ENCODE measurements at places on chromosomes 5 and 9.

GRCh38 chr9:133844398-133844784 is 106.2 kb upstream of the SARDH start:
- no peak for DNase-seq

DNA sequence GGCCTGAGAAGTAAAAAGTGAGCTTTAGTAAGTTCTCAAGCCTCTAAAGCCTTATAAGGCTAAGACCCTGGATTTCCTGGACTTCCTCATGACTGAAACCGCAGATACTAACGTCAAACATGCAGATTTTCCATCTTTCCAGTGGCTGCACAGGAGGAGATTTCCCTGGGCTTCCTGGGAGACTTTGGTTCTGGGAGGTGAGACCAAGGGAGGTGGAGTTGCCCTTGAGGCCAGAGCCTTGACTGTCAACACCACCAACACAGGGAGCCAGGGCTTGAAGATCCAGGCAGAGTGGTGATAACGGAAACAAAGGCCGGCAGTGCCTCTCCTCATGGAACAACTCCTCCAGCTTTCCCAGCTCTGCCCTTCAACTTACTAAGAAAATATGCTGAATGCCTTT is 144.7 kb upstream of the LRRTM2 start:
- no peak for DNase-seq

DNA sequence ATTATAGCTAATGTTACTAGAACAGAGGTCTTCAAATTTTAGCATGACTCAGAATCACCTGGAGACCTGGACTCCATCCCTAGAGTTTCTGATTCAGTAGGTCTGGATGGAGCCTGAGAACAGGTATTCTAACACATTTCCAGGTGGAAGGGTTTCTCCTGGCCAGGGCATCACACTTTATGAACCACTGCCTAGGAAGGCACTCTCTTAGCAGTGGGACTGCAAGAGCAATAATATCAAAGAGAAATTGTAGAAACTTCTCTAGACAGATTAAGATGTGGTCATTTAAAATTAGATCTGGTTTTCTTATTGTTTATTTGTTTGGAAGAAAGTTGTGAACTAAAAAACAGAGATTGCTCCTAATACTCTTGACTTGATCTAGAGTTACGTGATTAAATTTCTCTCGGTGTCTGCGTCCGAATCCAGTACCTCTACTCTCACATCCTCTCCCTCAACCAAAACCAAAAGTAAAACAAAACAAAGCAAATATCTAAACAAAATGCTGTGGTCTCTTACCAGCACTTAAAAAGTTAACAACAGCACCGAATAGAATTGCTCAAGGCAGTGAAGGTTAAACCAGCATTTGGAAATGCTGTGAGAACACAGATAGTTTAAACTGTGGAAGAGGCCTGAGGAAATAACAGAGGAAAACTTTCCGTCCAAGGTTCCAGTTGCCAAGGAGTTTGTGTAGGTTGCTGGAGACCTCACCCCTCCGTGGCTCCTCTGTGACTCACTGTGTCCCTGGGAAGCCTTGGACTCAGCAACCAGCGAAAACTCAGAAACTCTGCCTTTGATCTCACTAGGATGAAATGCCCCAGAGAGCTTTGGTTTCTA is 193.4 kb downstream of the ARRDC3 start:
- DNase-seq: no peak

- no peak for DNase-seq
Observed at GRCh38 chr9:108094676-108094993, 605.1 kb upstream of the KLF4 start.

- no peak for DNase-seq
Observed at GRCh38 chr9:104177003-104177611, 83.0 kb downstream of the SMC2 start.

DNA sequence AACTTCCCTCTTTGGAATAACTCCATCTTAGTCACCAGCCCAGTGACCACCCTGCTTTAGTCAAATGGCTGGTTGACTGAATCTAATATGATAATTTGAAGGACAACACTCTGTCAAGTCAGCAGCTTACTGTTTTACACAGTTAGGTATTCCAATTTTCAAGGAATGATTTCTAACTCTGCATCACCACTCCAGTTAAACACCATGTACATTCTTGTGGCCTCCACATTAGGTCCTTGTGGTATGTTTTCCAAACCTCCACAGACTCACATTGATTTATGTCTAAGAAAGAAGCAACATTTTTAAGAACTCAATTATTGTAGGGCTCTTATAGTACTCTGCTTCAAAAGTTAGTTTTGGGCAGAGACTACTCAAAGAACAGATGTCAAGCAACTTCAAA is 110.7 kb downstream of the TLE1 start:
- no peak for DNase-seq

DNA sequence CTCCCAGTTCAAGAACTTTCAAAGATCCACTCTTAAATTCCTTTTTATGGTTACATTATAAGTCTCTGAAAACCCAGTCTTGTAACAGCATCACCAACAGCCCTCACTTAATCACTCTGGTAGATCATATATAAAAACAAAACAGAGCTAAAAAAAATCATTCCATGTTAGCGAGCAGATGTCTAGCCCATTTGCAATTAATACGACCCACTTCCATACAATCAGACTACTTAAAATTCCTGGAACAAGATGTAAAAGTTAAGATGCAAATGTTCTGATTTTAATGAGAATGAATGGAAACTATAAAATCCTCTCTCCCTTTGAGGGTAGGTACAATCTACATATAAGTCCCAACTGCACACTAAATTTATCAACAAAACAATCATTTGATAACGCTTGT is 167.0 kb downstream of the MED27 start:
- no peak for DNase-seq

DNA sequence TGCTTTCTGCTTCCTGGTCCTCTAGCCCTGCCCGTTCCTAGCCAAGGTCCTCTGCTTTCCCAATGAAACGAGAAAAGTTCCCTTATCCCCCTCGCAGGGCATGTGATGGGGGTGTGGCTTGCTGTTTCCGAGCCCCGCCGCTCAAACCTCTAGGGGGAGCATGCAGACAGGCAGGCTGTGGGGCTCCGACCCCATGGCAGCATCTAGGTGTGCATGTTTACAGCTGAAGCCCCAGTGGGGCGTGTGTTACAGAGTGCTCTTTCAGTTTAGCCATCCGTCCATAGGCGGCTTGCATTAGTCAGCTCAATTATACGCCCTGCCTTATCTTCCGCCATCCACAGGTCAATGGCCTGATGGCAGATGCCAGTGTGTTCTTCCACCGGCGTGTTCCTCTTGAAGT is 48.3 kb upstream of the SPATA31E1 start:
- DNase-seq: peak; percentile 16

GRCh38 chr5:168153263-168153875 is 138.1 kb upstream of the WWC1 start:
- DNase-seq: no peak

- DNase-seq: no peak
Observed at GRCh38 chr5:137095597-137095996, 403.5 kb downstream of the SPOCK1 start.

DNA sequence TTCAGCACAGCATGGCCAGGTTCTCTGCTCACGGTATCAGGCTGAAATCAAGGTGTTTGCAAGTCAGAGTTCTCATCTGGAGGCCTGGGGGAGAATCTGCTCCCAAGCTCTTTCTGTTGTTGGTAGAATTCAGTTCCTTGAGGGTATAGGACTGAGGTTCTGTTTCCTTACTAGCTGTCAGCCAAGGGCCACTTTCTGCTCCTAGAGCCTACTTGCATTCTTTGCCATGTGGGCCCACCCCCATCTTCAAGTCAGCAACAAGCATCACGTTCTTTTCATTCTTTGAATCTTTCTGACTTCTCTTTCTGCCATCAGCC is 7.4 kb upstream of the CDC42SE2 start:
- DNase-seq: no peak

DNA sequence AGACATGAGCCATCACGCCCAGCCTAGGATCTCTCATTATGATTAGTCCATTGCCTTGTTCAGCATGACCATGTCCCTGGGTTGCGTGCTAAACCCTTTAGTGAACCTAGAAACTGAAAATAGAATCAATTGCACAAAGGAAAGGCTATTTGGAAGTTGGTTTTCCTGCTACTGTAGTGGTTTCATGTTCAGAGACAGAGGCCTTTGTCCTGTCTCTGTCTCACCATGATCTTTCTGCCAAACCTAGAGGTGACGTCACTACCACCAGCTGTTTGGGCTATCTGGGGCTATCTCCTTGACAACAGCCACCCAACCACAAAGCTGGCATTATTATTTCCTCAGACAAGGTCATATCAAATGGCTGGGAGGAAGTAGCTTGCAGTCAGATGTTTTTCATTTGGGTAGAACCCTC is 4.0 kb upstream of the CDK5RAP2 start:
- DNase-seq: peak; percentile 49

- no peak for DNase-seq
Observed at GRCh38 chr9:122453677-122454135, 24.0 kb downstream of the OR1J1 start.

- no peak for DNase-seq
Observed at GRCh38 chr9:7103771-7104170, 346.0 kb downstream of the KDM4C start.

- no peak for DNase-seq
Observed at GRCh38 chr5:57317341-57317740, 143.5 kb downstream of the GPBP1 start.

DNA sequence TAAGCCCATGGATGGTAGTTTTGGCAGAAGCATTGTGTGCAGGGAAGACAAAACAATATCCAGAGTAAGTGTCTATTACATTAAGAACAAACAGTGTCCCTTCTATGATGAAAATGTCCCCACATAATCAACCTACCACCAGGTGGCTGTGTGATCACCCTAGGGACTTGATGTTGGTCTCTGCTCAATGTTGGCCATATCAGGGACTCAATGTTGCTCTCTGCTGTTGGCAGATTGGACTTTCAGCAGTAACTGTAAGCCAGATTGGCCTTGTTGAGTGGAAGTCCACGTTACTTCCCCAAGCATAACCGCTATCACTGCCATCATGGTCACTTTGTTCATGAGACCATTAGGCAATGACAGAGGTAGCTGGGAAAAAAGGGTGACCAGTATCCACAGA is 52.8 kb upstream of the PRSS3 start:
- no peak for DNase-seq

- no peak for DNase-seq
Observed at GRCh38 chr5:61030163-61030482, 85.1 kb downstream of the NDUFAF2 start.

GRCh38 chr5:136166909-136167308 is 26.1 kb downstream of the SMIM32 start:
- DNase-seq: no peak

DNA sequence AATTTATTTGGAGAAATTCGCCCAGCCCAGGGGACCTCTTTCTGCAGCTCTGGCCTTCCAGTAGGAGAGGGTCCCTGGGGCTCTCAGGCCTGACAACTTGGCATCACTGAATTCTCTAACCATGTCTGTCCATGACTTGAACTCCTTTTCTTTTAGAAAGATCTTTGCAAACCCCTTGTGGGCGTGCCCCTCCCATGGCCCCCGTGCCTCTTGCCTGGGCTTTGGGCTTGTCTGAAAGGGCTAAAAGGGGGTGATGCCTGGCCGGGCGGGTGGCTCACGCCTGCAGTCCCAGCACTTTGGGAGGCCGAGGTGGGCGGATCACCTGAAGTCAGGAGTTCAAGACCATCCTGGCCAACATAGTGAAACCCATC is 3.2 kb upstream of the SQSTM1 start:
- DNase-seq: peak; percentile 36

DNA sequence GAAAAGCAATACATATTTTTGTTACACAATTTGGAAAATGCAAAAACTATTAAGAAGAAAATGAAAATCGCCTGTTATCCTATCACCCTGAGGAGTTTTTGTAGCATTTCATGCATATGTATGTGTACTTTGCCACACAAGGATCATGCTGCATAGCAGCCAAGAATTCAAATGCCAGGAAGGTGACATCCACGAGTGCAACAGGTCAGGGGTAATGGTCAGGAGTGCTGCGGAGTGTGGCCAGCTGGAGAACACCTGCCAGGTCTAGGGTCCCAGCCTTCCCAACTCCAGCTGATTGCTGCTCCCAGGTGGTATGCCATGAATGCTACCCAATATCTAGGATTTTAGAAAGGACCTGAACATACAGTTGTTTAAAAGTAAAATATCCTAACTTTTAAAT is 617.1 kb downstream of the PRELID2 start:
- DNase-seq: no peak

- DNase-seq: no peak
Observed at GRCh38 chr5:125043781-125044391, 297.4 kb upstream of the ZNF608 start.

GRCh38 chr5:180495292-180495691 is 1.1 kb downstream of the CNOT6 start:
- DNase-seq: no peak

- no peak for DNase-seq
Observed at GRCh38 chr9:119215651-119216050, 153.6 kb downstream of the BRINP1 start.
